Heart left ventricle (tissue), 16 donors: ENCODE measurements at places on chromosomes 7 and 10. TPM values are rescaled to one million over a fixed set of nuclear protein-coding genes. Genes with fewer than 3 reads are reported as not detected.
A peak's percentile ranks its signal among the peaks of the same experiment; 100 is the strongest.

DNA sequence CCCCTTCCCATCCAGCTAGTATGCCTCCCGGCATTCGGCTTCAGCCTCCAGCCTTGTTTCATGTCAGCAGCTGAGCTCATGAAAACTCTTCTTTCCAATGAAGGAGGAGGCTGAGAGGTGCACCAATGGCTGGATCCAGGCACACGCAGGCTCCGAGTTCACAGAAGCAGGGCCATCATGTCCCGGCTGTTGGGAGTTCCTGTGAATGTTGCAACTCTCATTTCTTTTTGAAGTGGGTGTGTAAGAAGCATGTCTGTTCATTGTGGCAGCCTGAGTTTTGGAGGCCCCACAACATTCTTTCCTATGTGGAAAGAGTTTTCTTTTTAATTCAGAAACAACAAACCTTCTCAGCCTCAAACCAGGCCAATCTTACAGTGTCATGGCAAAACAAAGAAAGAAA, 89.7 kb downstream of the PTPRE start:
- DNase-seq, result no peak

The PAX4 gene
- not detected for total RNA-seq

DNA sequence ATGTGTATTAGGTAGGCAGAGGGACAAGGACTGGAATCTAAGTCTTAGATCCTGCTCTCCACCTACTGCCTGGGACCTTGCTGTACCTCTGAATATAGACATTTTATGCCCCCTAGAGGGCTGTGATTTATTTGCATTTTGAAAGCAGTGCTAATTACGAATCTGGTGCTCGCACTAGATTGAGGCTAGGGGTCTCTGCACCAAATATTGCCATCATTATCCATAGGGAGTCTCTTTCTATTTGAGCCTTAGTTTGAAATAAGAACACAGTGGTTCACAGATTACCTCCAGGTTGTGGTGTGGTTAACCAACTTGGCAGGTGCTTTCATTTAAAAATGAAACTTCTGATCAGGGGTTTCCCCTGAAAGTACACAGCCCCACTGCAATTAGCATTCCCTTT, 41.8 kb downstream of the CNNM1 start:
- DNase-seq, result no peak

- DNase-seq, result no peak
Observed at GRCh38 chr7:95758187-95758586, 14.2 kb upstream of the DYNC1I1 start.

The SH3PXD2A gene
- 34.8 TPM for total RNA-seq

DNA sequence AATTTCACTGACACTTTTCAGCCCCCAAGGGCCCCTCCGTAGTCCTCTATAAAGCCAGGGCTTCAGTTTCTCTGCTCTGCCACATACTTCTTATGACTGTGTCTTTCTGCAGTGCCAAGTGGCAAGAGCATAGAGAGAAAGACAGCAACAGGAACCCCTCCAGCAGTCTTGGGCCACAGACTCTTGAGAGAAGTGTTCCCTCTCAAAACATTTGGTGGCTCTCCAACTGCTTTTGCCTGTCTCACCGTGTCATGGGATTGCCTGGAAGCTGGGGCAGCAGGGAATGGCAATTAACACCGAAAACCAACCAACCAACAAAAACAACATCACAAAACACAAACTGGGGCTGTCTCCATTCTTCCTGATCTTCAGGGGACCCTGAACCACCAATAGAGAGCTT, 73.8 kb upstream of the ELN start:
- no peak for DNase-seq

DNA sequence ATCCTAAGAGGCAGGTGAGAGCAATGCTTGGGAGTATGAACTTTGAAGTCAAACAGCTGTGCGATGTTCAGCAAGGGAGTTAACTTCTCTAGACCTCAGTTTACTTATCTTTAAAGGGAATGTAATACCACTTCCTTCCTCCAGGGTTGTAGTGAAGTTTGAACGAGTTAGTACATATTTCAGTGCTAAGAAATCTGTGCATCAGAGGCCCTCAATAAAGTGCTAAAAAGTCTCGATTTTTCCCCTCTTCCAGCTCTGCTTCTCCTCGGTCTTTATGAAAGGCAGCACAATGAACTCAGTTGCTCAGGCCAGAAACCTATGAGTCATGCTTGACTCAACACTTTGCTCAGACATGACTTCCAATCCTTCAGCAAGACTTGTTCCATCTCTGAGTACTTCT, 418.9 kb downstream of the MDFIC start:
- DNase-seq, result no peak

The TUBB8 gene
- total RNA-seq, result not detected

- no peak for DNase-seq
Observed at GRCh38 chr7:122706836-122707235, 4.1 kb upstream of the RNF148 start.

The ASAH2B gene
- total RNA-seq, result 2.5 TPM

- DNase-seq, result no peak
Observed at GRCh38 chr7:150850273-150850672, 2.0 kb upstream of the AOC1 start.

GRCh38 chr7:140197938-140198337, 21.2 kb upstream of the KDM7A start:
- DNase-seq, result no peak

The FAM237B gene
- total RNA-seq, result not detected

DNA sequence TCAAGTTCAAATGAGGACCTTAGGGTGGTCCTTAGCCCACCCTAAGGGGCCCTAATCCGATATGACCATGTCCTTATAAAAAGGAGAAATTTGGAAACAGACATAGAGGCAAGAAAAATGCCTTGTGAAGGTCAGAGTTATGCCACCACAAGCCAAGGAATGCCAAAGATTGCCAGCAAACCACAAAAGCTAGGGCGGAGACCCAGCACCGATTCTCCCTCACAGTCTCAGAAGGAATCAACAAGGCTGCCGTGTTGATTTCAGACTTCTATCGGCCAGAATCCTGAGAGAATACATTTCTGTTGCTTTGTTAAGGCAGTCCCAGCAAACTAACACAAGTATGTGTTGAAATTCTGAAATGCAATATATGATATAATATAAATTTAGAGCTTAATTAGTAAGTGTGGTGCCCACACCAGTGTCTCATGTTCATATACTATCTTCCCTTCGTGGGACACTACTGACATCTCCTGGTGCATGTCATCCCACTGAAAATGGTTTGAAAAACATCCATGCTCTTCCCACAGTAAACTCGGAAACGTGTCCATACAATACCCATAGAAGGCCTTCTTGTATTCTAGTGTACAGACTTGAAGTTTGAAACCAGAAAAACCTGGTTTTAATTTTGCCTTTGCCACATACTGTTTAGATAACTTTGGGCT, 349.0 kb downstream of the TNS3 start:
- DNase-seq, result no peak

The FAM24A gene
- total RNA-seq, result not detected

The NAT16 gene
- total RNA-seq, result not detected

- DNase-seq, result no peak
Observed at GRCh38 chr10:31897506-31897905, 31.1 kb downstream of the ARHGAP12 start.

GRCh38 chr10:42578019-42578418, 60.4 kb downstream of the ZNF33B start:
- no peak for DNase-seq

DNA sequence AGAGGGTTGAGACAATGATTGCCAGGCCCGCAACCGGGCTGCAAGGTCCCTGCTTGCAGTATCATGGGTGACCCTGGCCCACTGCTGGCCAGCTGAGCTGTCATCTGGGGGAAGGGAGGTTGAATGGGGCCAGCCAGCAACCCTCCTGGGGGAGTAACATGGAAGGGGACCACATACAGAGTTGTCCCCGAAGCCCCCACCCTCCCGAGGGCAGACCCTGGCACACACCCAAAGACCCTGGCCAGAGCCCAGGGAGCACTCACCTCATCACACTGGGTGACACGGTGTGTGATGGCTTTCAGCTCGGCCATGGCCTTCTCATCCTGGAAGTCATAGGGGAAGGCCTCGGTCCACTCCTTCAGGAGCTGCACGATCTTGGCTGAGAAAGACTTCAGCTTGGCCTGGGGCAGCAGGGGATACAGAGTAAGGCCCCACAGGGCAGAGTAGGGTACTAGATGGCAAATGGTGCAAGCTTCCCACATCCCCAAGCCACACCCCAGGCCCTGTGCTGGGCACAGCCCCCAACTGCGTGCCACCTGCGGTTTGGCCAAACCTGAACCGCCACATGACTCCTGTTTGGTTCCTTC, 63.4 kb downstream of the CSGALNACT2 start:
- DNase-seq, result peak; percentile 4

The SPDYE3 gene
- total RNA-seq, result not detected
